ENCODE measurements at places on chromosomes 7 and 10.

DNA sequence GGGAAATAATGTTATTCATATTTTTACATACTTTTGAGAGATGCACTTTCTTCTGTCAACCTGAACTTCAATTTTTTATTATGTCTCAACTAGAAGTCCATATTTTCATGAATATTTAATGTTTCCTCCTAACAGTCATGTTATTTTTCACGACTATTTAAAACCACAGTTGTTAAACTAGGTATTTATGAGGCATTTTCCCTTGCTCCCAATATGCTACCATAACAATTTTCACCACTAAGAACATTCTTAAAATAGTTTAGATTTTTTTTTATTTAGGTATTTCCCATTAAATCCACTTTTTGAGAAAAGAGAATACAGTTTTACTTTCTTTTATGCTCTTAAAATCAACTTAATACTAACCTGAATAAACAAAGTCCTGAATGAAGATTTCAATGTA lies 89.4 kb downstream of the JAZF1 start:
- no peak for DNase-seq

- DNase-seq, result no peak
Observed at GRCh38 chr7:101241443-101242349, 3.2 kb downstream of the FIS1 start.

GRCh38 chr10:38047666-38048065 lies 37.2 kb downstream of the ZNF33A start:
- no peak for DNase-seq

- DNase-seq, result no peak
Observed at GRCh38 chr7:70619130-70619529, 512.8 kb upstream of the GALNT17 start.

- no peak for DNase-seq
Observed at GRCh38 chr10:34538281-34538829, 276.7 kb downstream of the PARD3 start.

GRCh38 chr7:99839287-99840021 lies 11.6 kb downstream of the CYP3A43 start:
- DNase-seq, result no peak

GRCh38 chr10:78713659-78714058 lies 355.1 kb upstream of the ZMIZ1 start:
- DNase-seq, result no peak

GRCh38 chr7:124965553-124965952 lies 35.9 kb upstream of the POT1 start:
- DNase-seq, result no peak

- DNase-seq, result peak; percentile 51
Observed at GRCh38 chr7:73707045-73707631, 12.3 kb downstream of the STX1A start.

DNA sequence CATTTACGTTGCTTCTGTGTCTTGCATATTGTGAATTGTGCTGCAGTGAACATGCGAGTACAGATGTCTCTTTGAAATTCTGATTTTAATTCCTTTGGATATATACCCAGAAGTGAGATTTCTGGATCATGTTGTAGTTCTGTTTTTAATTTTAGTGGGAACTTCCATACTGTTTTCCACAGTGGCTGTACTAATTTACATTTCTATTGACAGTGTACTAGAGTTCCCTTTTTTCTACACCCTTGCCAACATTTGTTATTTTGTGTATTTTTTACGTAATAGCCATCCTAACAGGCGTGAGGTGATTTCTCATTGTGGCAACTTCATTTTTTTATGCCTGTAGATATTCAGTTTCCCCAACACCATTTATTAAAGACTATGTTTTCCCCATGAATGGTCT lies 144.7 kb upstream of the INHBA start:
- DNase-seq, result no peak

GRCh38 chr7:69966766-69967591 lies 368.7 kb downstream of the AUTS2 start:
- no peak for DNase-seq

Data from astrocyte of the spinal cord (primary cell).